ENCODE measurements at places on chromosomes 16 and 17.

- no peak for DNase-seq
Observed at GRCh38 chr16:50666658-50667496, 14.2 kb downstream of the SNX20 start.

- no peak for DNase-seq
Observed at GRCh38 chr16:6019490-6019991, 921.9 kb upstream of the EEF2KMT start.

DNA sequence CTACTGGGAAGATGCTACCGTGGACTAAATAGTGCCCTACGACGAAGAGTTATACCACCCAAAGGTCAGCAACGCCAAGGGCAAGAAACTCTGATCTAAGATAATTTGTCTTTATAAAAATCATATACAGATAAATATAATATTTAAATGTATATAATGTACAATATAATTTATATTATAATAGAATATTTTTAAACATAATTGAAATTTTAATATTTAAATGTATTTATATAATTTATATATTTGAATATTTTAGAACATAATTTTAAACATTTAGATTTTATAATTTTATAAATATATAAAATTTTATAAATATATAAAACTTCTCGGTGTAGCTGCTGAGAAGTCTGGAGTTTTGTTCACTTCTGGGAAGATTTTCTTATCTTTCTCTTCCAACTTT, 209.2 kb downstream of the FOXL1 start:
- no peak for DNase-seq

DNA sequence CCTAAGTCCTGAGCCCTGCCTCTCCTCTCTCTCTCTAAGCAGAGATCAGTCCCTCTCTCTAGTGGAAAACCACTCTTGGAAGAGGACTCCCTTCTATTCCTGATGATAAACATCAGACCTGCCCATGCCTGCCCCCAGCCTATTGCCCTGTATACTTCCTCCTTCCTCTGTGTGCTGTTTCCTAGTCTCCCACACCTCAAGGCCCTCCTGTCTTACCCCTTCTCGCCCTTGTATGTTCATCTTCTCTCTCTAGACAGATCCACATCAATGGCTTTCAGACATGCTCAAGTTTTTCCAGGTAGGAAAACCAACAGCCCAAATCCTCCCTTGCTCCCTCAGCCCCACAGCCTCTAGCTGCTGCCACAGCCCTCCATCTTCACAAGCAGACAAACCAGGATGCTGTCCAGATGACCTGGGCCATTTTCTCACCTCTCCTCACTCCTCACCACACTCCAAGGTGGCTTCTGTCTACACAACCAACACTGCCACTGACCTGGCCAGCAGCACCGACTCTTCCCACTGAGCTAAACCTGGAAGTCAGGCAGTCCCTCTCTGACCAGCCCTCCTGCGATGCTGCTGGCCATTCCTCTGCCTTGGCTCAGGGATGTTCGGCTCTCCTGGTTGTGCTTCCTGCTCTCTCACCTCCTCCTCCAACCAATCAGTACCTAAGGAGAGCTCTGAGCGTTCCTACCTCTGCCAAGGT, 36.3 kb downstream of the MARF1 start:
- DNase-seq: no peak

DNA sequence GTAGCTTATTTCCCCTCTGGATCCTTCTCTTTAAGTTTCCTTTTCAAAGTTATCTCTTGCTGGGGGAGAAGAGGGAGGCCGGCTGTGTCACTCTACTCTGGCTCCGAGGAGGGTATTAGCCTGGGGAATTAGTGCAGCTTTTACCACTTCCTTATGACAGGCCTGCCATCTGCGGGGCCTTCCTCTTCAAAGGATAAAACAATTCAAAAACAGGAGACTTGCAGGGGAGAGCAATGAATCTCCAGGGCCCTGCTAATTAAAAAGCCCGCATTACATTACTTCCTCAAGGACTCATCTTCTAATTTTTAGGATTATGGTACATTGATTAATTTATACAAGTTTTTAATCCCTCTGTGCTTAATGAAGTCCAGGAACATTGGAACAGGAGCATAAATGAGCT, 190.9 kb upstream of the CDH5 start:
- DNase-seq: no peak

GRCh38 chr16:67499106-67499505, 15.8 kb upstream of the AGRP start:
- no peak for DNase-seq

DNA sequence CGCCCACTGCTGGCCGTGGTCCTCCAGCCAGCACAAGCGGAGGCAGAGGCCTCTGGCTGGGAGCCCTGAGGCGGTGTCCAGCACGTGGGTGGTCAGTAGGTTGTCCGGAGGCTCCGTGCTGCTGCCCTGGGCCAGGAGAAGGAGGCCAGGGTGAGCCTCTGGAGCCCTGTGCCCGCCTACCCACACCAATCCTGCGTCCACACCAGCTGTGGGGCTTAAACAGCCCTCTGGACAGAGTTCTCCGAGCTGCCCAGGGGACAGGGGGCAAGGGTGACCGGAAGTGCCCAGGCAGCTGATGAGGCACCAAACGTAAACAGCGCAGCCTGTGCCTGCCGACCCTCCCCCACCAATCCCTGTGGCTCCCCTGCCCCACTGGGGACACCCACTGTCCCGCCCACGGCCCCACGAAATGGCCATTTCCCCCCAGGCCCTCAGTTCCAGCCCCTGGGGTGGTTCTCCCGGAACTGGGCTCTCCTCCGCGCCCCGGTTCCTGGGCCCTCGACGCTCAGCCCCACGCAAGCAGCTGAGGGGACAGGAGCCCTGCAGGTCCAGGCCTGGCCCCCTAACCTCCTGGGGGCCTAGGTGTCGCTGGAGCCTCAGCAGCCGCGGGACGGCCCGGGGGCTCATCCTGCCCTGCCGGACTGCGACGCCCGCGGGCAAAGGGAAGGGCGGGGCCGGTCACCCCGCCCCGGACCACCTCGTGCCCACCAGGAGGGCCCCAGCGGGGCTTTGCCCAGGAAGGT, 27.9 kb upstream of the DBNDD1 start:
- DNase-seq: no peak

GRCh38 chr16:28585674-28586073, 11.2 kb downstream of the SULT1A2 start:
- no peak for DNase-seq

DNA sequence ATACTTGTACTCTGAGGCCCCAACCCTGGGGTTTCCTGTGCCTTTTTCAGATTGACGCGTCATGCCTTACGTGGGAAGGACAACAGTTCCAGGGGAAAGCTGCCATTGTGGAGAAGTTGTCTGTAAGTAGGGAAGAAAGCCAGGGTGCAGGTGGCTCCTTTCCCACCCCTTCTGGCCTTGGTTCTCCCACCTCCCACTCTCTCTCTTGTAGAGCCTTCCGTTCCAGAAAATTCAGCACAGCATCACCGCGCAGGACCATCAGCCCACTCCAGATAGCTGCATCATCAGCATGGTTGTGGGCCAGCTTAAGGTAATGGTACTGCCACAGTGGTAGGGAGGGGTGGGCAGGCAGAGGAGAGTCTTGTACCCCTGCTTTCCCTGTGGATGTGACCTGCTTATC, 4.6 kb upstream of the EDC4 start:
- no peak for DNase-seq

GRCh38 chr16:19776565-19776964, 58.5 kb downstream of the IQCK start:
- no peak for DNase-seq
